ENCODE measurements at places on chromosomes 5 and 9. TPM values are rescaled to one million over a fixed set of nuclear protein-coding genes. Genes with fewer than 3 reads are reported as not detected.

GRCh38 chr5:156826150-156826549, 23.9 kb upstream of the PPP1R2B start:
- no peak for DNase-seq

The CDC20B gene
- total RNA-seq = not detected

DNA sequence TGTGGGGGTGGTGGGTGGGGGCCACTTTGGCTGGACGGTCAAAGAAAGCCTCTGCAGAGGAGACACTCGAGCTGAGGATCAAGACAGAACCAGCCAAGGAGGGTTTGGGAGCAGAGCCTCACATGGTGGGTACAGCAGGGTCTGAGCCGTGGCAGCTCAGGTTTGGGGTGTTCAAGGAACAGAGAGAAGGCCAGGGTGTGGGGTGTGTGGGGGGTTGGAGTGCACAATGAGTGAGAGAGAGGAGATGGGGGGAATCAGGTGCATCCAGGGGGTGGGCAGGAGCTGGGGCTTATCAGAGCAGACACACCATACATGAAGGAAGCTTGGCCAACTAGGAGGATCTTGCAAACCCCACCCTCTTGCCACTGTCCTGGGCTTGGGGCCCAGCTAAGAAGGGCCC, 140.0 kb downstream of the NSG2 start:
- no peak for DNase-seq

- no peak for DNase-seq
These were observed 513 bp downstream of the FAM193B start for GRCh38 chr5:177553671-177554429.

DNA sequence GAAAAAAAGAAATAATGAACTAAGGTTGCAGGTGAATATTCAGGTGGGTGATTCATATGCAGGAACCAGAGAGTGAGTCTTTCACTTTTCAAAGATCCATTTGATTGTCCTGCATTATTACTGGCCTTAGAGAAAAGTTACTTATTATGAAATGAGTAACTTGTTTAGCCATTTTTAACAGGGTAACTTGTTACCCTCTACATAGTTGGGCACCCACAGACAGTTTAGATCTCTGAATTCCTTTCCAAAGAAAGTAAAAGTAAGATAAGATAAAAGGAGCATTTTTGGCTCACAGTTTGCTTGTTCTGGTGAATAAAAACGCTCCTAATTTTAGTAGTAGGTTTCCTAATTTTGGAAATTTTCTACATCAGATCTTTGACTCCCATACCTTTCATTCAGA, 54.1 kb upstream of the DAB2 start:
- DNase-seq = no peak

DNA sequence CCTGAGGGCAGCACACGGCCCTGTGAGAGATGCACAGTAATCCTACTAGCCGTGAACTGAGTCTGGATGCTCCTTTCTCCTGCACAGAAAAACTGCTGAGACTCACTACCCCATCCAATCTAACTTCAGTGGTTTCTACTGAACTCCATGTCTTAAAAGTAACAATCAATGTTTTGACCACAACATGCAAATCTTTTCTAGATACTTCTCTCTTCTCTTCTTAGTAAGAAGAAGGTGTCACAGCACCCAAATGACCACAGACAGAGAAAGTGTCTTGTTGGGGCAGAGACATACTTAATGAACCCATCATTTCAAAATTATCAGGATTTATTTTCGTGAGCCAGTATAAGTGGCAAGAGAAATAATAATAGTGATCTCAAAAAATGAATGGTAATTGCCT, 285.8 kb upstream of the MEF2C start:
- DNase-seq = no peak

- DNase-seq = no peak
These were observed 69.1 kb upstream of the PUM3 start for GRCh38 chr9:2913026-2913425.

The TMEM174 gene
- total RNA-seq = not detected

The SLC36A3 gene
- total RNA-seq = not detected

DNA sequence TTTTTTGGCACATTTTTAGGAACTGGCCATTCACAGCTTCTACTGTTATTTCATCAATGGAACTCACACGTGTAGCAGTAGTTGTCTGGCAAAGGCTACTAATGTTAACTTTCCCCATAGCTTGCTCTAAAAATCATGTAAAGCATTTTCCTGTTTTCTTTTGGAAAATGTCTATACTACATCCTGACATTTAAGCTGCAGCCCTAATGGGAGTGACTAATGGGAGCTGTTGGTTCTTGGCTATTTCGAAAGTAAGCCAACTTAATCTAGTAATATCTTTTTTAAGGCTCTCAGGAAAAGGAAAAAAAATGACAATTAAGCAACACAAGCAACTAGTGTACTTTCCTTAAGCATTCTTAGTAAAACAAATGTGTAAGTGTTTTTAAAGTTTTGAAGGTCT, 169.2 kb downstream of the SLC12A2 start:
- no peak for DNase-seq

The RASEF gene
- not detected for total RNA-seq

The ANGPTL2 gene
- not detected for total RNA-seq

The ZNF454 gene
- total RNA-seq = 0.33 TPM

DNA sequence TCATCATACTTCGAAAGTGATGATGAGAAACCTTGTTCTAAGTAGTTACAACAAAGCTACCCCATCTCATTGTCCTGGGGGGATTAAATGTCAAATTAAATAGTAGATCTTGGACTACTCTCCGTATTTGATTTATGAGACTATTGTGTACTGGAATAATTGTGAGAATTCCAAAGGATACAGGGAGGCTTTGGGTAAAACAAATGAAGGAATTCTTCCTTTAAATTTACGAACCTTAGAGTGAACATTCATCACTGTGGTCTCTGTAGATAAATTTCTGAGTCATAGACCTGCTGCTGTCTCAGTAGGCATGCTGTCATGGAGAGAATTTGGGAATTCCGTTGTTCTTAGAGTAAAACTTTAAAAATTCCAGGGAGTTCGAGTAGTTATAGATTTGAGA, 836.2 kb downstream of the DNAH5 start:
- no peak for DNase-seq

DNA sequence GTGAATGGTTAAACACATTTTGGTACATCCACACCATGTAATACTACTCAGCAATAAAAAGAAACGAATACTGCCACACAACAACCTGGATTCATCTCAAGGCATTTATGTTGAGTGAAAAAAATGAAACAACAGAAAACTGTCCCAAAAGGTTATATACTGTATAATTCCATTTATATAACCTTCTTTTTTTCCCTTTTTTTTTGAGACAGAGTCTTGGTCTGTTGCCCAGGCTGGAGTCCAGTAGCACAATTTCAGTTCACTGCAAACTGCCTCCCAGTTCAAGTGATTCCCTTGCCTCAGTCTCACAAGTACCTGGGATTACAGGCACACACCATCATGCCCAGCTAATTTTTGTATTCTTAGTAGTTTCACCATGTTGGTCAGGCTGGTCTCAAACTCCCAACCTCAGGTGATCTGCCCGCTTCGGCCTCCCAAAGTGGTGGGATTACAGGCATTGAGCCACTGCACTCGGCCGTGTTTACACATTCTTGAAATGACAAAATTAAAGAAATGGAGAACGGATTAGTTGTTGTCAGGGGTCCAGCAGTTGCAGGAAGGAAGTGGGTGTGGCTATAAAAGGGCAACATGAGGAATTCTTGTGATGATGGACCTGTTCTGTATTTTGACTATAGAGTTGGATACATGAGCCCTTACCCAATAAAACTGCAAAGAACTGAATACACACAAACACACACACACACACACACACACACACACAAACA, 17.4 kb downstream of the PPP6C start:
- DNase-seq = no peak

DNA sequence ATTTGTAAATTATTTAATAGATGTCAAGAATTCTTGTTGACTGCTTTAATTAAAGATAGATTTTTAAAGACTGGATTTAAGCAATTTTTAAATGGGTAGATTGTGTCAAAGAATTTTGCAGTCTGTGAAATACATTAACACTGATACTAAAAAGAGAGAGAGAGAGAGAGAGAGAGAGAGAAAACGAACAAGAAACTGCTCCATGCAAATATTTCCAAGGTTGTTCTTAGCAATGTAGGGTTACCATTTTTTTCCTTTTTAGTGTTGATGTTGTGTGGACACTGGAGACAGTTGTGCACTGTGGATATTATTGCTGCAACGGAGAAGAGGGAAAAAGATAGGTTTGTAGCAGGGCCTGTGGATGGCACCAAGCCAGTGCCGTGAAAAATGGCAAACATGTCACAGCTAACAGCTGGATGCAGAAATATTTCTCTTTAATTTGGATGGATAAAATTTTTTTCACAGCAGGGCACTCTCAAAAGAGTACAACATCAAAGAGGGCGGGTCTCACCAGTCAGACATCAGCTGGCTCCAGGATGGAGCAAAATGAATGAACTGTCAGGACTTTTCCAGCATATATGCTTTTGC, 58.2 kb downstream of the PRDM6 start:
- DNase-seq = no peak

The NUTM2F gene
- not detected for total RNA-seq

The PPP2CA gene
- total RNA-seq = 100 TPM
